ENCODE measurements at places on chromosomes 6 and 20.

DNA sequence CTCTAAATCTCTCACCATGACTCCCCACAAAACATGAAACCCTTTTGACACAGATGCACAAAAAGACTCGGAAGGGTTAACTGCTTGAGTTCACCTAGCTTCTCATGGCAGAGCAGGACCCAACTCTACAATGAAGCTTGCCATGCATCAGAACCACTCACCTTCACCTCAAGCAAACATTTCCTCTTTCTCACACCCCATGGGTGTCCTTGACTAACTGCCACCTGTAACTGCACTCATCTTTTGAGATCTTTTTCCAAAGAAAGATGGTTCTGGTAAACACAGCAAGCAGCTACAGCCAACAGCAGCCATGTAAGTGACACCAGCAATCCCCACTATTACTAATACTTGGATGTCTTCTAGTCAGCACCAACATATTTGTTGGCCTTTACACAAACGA, 76.5 kb downstream of the EFHC1 start:
- no peak for DNase-seq

DNA sequence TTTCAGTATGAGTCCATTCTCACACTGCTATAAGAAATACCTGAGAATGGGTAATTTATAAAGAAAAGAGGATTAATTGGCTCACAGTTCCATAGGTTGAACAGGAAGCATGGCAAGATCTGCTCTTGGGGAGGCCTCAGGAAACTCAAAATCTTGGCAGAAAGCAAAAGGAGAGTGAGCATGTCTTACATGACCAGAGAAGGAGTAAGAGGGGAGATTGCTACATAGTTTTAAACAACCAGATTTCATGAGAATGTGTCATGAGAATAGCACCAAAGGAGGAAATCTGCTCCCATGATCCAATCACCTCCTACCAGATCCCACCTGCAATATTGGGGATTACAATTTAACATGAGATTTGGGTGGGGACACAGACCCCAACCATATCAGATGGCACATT, 672.4 kb downstream of the HTR1B start:
- no peak for DNase-seq

DNA sequence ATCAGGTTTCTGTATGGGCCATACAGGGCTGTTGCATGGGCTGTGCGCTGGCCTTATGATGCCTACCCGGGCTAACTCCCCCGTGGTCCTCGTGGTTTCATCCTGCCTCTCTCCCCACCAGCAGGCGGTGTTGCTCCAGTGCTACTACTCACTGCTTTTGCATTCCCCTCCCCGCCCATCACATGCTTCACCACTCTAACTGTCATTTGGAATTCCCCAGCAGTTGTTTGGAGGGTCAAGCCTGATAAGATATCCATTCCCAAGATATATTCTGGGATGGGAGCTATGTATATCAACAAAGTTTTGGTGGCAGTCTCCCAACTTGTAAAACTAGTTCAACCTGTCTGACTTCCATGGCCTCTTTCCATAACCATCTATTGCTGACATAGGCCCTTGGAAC, 233.2 kb upstream of the SOX4 start:
- DNase-seq = no peak

GRCh38 chr6:1535295-1535694, 74.4 kb upstream of the FOXC1 start:
- DNase-seq = no peak

DNA sequence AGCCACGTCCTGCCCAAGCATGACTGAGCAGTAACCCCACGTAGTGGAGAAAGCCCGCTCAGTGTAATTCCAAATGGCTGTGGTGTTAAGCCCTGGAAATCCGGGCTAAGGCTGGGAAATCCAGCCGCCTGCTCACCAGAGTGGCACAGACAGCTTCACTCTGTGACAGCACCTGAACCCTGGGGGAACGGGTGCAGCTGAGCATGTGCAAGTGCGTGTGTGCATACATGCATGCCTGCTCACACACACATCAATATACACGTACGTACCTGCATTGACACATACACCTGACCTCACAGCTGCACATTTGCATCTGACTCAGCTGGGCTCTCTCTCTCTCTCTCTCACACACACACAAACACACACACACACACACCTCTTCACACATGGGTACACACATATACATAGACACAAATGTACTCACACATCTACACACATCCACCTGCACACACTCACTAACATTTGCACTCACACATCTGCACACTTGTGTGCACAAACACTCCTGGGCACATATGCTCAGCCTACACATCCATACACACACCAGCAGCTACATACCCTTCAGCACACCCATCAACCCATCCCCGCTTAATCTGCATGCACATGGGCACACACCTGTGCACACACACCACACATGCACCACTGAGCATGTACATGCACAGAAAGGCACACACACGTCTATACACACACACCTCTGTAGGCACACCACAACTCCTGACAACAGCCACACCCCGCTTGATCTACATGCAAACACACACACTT, 114.1 kb downstream of the GRM4 start:
- DNase-seq = no peak

Measured in HCT116 (cell line).